Epithelial cell of umbilical artery (primary cell): ENCODE measurements at places on chromosomes 4 and X. TPM values are rescaled to one million over a fixed set of nuclear protein-coding genes. Genes with fewer than 3 reads are reported as not detected.

The SLC9A6 gene
- 14.9 and 19.5 TPM in 2 replicates for total RNA-seq

The NUDT6 gene
- total RNA-seq = 6.8 and 10.4 TPM in 2 replicates

The CCDC120 gene
- 0.61 and 0.65 TPM in 2 replicates for total RNA-seq

The MAGEC2 gene
- not detected in 2 replicates for total RNA-seq

The SLC26A1 gene
- not detected in 2 replicates for total RNA-seq

The TECRL gene
- total RNA-seq = not detected in 2 replicates

The CLNK gene
- total RNA-seq = not detected in 2 replicates

The LRCH2 gene
- 4.2 and 5.8 TPM in 2 replicates for total RNA-seq

The ERVMER34-1 gene
- total RNA-seq = under 0.01 TPM in 1 of 2 replicates, not detected in the other

The RTL9 gene
- not detected in 2 replicates for total RNA-seq

The LRAT gene
- not detected in 2 replicates for total RNA-seq

The CTAG1A gene
- total RNA-seq = not detected in 2 replicates

The SPARCL1 gene
- 0.15 and 0.32 TPM in 2 replicates for total RNA-seq

The HTT-AS gene
- total RNA-seq = not detected in 2 replicates

The ANOS1 gene
- total RNA-seq = 0.46 and 0.97 TPM in 2 replicates

The IL2 gene
- total RNA-seq = not detected in 2 replicates

The LUZP4 gene
- not detected in 2 replicates for total RNA-seq

The LDB2 gene
- 90.6 and 95.1 TPM in 2 replicates for total RNA-seq

The GAGE12E gene
- not detected in 2 replicates for total RNA-seq

The PPP4R3C gene
- total RNA-seq = not detected in 2 replicates

The POLN gene
- total RNA-seq = 1.6 and 4.1 TPM in 2 replicates

The ATP1B4 gene
- total RNA-seq = not detected in 2 replicates

The SCD5 gene
- total RNA-seq = 33.1 and 35.6 TPM in 2 replicates
